ENCODE measurements at places on chromosomes 3 and 15.

DNA sequence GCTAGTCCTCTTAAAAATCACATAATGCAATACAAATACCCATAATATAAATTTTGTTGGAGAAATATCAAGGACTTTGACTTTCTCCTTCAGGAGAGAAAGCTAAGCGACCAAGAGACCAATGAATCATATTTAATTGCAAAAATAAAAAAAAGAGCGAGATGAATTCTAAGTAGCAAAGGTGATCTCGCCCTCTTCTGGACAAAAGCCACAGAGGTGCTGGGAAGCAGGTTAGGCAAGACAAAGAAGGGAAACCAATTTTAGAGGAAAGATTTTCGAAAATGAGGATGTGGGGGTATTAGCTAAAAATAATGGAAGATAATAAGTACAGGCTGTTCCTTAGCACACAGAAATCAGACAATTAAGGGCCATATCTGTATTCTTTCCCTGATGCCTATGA lies 111.4 kb upstream of the PLAAT1 start:
- no peak for DNase-seq

- DNase-seq = no peak
These were observed 274.7 kb downstream of the RPLP1 start for GRCh38 chr15:69727121-69727924.

DNA sequence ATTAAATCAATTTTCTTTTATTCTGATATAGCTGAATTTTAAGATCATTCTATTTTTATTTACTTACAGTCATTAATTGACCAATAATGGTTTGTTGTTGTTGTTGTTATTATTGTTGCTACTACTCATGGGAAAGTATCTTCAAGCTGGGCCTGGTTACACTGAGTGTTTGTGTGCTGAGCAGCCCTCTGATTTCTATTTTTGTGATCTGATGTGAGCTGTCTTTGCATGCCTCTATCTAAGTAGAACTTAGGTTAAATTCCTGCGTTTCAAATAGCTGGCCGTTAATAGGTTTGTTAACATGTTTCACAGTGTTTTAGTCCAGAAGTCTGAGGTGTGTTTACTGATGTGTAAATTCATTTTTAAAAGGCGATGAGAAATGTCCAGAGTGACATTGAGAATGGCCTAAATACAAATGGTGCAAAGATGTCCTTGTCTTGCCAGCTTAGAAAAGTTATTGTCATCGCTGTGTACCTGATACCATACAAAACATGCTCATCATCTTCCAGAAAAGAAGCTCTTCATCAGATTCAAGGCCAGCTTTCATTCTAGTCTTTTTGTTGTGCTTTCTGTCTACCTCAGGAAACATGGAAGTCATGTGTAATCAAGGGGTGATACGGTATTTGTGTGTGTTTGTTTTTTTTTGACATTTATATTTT lies 15.8 kb downstream of the ARIH2 start:
- no peak for DNase-seq

GRCh38 chr3:2995195-2995594 lies 115.0 kb downstream of the IL5RA start:
- no peak for DNase-seq

GRCh38 chr3:159953325-159954085 lies 35.1 kb upstream of the IL12A start:
- DNase-seq = no peak

DNA sequence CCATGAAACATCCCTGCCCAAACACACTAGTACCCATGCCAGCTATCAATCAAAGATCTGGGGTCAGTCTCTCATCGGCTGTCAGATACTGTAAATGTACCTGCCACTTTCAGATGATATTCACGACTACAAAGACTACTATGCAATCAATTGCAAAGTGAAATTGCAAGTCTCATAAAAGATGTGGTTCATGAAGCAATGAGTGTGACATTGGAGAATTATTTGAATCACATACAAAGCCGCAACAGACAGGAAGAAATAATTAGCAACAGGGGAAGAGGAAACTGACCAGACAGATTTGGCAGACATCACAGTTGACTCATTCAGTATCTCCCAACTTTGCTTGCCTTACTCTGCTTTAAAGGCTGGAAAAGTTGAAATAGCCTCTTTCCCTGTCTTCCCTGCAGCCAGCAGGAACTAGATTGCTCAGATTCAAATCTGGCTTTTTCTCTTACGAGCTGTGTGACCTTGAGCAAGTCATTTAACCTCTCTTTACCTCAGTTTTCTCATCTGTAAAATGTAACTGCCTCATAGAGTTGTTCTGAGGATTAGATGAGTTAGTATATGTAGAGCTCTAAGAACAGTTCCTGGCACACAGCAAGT lies 95.7 kb upstream of the C3orf80 start:
- DNase-seq = no peak

GRCh38 chr3:72018343-72018984 lies 233.5 kb upstream of the PROK2 start:
- DNase-seq = no peak

DNA sequence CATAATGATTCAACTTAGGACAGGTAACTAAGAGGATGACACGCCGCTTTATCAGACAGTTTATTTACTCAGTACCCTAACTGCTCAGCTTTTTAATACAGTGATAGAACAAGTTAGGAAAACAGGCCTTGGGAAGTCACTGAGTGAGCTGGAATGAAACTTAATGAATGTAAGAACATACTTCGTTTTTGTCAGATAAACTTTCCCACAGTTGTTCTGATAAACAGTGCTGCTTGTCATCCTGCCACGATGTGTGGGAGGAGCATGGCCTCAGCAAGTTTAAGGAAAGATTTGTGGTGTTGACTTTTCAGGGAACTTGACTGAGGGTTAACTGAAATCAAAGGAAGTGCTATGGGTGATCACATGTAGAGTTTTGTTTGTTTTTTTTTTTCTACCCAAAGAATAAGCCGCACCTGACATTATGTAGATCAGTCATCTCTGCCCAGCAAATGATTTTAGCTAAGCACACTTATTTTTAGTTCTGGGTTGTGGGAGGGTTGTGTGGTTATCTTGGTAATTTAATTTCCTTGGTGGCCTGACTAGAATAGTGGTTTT lies 5.6 kb upstream of the P2RY14 start:
- DNase-seq = peak; percentile 42

- peak; percentile 45 for DNase-seq
These were observed 734 bp downstream of the TBL1XR1 start for GRCh38 chr3:177196456-177197040.

GRCh38 chr3:2274526-2274925 lies 175.9 kb downstream of the CNTN4 start:
- no peak for DNase-seq

- DNase-seq = peak; percentile 63
These were observed 27.2 kb upstream of the VPS33B start for GRCh38 chr15:91049378-91050127.

DNA sequence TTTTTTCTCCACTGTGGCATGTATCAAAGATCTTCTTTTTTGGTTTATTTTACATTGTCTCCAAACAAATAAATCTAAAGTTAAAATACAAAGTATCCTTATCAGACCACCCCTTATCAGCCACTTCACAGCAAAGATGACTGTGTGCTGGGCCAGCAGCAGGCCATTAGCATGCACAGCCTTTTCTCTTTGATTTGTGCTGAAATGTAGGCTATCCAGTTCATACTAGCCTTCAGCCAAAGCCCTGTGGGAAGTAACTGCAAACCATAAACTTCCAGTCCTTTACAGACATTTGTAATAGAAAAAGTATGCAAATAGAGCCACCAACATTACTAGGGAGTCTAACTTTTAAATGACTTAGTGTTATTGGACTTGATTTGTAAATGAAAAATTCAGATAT lies 816.3 kb downstream of the FHIT start:
- DNase-seq = no peak

DNA sequence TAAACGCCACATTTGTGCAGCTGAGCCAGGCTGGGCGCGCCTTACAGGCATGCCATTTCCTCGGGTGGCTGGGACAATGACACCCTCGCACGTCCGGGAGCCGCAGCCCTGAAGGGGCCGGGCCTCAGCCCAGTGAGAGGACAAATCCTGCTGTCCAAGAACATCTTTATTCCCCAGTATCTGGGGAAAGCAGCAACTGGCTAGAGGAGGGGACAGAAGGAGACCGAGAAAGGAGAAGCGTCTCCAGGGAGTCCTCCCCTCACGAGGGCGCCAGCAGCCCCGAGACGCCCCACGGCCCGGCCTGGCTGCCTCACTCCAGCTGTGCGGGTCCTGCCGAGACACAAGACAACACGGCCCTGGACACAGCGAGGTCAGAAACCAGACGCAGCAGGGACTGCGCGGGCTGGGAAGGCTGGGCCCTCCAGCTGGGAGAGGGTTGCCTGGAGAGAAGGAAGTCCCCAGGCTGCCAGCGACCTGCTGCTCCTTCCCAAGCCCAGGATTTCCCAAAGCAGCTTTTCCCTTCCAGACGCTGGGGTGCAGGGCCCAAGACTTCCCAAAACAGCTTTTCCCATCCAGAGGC lies 130.2 kb downstream of the CHSY1 start:
- DNase-seq = peak; percentile 25

DNA sequence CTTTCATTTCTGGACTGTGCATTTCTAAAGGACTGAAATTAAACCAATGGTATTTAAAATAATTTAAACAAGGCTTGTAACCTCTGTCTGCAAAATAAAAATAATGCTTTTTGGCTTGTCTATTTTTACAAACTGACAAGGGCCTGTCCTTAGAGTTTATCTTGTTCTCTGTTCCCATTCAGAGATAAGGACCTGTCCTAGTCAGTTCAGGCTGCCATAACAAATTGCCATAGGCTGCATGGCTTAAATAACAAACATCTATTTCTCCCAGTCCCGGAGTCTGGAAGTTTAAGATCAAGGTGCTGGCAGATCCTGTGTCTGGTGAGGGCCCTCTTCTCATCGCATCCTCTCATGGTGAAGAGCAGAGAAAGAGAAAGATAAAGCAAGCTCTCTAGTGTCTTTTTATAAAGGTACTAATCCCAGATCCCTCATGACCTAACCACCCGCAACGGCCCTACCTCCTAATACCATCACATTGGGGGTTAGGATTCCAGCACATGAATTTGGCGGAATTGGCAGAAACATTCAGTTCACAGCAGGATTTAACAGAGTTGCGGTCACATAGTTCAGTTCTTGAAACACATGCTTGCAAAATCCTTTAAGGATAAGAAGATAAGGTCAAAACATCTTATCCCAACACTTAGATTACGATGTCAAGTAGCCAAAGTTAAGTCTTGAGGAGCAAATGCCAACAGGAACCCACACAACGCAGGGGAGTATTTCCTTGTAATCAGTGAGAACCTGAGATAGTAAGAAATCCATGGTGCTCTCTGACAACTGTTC lies 17.8 kb downstream of the KBTBD8 start:
- no peak for DNase-seq

DNA sequence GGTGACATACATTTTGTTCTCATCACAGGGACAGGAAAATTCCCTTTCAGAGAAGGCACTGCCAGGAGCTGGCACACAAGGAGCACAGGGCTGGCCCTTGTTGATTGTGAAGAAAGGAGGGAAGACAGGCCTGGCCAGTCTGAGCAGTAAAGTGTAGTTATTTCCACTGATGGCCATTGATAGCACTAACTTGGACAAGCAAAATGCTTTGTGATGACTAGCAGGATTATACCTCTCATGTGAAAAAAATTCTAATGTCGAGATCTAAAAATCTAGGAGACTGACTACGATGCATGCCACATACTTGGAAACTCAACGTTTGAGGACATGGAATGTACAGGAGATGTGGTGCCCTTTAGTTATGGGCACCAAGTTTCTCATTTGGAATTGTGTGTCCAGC lies 54.3 kb upstream of the ST8SIA2 start:
- no peak for DNase-seq

Measured in CD4-positive, alpha-beta T cell treated with Interleukin-15 for 4 hours (primary cell).